GM10248 (cell line): ENCODE measurements at places on chromosomes 1 and 21.

DNA sequence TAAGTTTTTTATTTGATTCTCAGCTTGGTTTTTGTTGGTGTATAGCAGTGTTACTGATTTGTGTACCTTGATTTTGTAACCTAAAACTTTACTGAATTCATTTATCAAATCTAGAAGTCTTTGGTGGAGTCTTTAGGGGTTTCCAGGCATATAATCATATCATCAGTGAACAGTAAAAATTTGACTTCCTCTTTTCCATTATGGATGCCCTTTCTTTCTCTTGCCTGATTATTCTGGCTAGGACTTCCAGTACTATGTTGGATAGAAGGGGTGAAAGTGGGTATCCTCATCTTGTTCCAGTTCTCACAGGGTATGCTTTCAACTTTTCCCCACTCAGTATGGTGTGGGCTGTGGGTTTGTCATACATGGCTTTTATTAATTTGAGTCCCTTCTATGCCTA is 23.6 kb upstream of the MAB21L3 start:
- DNase-seq = no peak

DNA sequence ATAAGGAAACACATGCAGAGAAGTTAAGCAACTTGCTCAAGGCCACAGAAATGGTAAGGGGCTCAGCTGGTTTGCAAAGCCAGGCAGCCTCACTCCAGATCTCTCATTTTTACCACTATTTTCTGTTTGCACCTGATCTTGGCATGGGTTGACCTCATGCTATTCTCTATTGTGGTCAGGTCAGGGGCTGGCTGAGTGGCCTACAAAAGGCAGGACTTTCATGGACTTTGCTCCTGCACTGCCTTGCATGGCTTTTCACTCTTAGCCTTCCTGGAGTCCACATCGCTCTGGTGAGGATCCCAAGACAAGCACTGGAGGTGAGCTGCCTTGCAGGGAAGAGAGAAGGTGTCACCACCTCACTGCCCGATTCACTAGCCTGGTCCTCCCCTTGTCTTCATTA is 56.8 kb upstream of the CSF3R start:
- DNase-seq = no peak

DNA sequence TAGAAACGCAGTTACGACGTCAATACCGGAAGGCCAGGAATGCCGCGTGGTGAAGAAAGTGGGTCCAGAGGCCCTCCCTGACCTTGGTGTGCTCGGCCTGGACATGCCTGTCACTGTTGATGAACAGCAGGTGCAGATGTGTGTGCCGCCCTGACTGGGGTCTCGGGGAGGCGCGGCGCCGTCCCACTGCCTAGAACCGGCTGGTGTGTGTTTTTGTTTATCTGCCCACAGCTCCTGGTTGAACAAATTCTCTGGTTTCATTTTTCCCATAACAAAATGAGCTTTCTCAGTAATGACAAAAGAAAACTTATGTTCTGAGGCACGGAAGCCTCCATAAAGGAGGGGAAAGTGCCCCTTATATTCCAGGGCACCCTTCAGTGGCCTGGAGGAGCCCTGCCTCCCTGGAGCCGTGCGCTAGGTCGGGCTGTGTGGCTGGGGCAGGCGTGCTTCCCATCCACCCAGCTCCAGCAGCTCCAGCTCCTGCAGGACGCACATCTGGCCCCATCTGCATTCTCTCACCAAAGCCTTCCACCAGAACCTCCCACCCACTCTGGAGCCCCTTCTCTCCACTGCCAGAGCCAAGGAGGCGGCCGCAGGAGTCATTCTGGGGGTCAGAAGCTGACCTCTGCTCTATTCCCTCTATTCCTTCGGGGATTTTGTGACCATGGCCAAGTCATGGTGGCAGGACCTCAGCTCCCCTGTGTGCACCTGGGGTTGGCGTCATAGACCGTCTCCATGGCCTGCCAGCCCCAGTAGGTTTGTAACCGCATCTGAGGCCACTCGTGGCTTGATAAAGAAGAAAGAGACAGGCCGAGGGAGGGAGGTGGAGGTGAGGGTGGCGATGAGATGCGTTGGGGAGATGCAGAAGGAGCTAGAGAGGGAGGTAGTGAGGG is 20.1 kb upstream of the COL18A1 start:
- DNase-seq = no peak

DNA sequence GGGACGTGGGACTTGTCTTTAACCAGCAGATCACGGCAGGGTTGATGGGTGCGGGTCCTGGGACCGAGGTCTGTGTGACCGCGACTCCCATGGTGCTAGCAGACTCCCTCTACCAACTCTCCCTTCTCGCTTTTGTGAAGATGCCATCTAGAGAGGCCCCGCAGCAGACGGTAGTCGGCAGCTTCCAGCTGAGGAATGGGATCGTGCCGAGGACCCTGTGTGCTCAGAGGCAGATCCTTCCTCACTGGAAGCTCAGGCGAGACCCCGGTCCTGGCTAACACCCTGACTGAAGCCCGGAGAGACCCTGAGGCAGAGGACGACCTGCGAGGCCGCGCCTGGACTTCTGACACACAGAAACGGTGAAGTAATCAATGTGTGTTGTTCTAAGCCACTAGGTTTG is 12.5 kb upstream of the SPATC1L start:
- no peak for DNase-seq

GRCh38 chr1:228174482-228175315 is 9.1 kb downstream of the IBA57 start:
- DNase-seq = no peak

GRCh38 chr21:42939582-42940413 is 14.4 kb upstream of the ERVH48-1 start:
- DNase-seq = no peak

DNA sequence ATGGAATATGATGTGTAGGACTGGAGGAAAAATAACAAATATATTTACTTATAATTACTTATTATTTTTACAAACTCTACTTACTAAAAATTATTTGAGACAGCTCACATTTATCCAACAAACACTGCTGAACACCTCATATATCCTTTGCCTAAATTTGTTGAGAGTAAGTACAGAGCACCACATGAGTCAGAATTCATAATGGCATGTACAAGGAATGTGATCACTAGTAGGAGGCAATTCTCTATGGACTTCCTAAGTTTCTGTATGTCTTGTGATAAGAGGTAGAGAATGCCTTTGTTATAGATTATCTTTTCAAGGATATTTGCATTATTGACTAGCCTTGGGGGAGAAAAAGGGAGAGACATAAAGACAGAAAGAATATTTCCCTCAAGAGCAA is 8.2 kb upstream of the ST6GALNAC3 start:
- DNase-seq = no peak
